SK-N-SH (cell line): ENCODE measurements at places on chromosomes 2 and 18. TPM values are rescaled to one million over a fixed set of nuclear protein-coding genes. Genes with fewer than 3 reads are reported as not detected.
A peak's percentile ranks its signal among the peaks of the same experiment; 100 is the strongest.

GRCh38 chr18:741931-742512 is 29.6 kb upstream of the ENOSF1 start:
- H3K36me3 ChIP-seq, result peaks cover 18% of the 10 kb centered on the region
- no peak overlapping the region for H3K27ac ChIP-seq
- peak; percentile 61 for DNase-seq
- no peak overlapping the region for H3K4me3 ChIP-seq
- no peaks in the 10 kb centered on the region for H3K4me1 ChIP-seq
- H3K27me3 ChIP-seq, result no peaks in the 10 kb centered on the region

DNA sequence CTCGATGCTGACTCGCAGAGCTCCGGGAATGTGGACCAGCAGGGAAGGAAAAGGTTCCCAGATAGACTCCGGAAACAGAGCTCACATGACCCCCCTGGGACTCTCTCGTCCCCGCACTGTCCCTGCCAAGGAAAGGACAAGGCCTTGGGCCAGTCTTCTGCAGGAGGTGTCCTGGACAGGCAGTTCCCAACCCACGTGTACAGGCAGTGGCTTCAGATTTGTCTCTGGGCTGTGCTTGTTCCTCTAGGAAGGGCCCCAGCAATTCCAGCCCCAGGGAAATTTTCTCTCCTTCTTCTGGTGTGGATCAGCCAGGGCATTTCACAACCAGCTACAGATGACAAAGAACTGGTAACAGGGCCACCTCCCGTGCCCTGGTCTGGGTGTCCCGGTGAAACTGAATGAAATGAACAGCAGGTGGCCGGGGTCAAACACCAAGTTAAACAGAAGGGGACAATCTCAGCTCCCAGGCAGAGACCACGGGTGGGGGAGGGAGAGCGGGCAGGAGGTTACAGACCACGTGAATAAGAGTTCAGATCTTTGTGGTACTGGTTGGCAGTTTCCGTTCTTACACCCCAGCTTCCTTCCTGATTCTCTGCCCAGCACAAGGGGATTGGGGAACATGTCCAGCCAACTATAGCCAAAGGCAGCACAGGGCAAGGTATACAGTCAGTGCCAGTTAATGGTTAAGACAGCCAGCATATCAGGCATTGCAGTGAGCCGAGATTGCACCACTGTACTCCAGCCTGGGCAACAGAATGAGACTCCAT is 52.2 kb upstream of the CAB39 start:
- no peak overlapping the region for H3K27ac ChIP-seq
- H3K4me1 ChIP-seq, result no peaks in the 10 kb centered on the region; the same call in 1 of the 2 replicates
- DNase-seq, result no peak
- H3K27me3 ChIP-seq, result no peaks in the 10 kb centered on the region
- no peak overlapping the region for H3K4me3 ChIP-seq

The IL36G gene
- not detected in 2 replicates for polyA plus RNA-seq

GRCh38 chr2:234320066-234320465 is 176.8 kb downstream of the ARL4C start:
- H3K4me3 ChIP-seq, result no peak overlapping the region
- DNase-seq, result no peak
- no peaks in the 10 kb centered on the region for H3K36me3 ChIP-seq
- no peaks in the 10 kb centered on the region for H3K4me1 ChIP-seq
- no peaks in the 10 kb centered on the region for H3K27me3 ChIP-seq
- no peak overlapping the region for H3K27ac ChIP-seq

The IAH1 gene
- 115 and 133 TPM in 2 replicates for polyA plus RNA-seq
